ENCODE measurements at places on chromosomes 1 and 21.

GRCh38 chr1:110643879-110644472 lies 30.8 kb downstream of the KCNA3 start:
- peak; percentile 95 for ATAC-seq

GRCh38 chr1:90045853-90046563 lies 51.1 kb downstream of the ZNF326 start:
- no peak for ATAC-seq

- no peak for ATAC-seq
Observed at GRCh38 chr1:145901312-145902021, 8.4 kb downstream of the ITGA10 start.

- ATAC-seq, result no peak
Observed at GRCh38 chr1:68178821-68179490, 53.4 kb downstream of the WLS start.

GRCh38 chr1:234924450-234925355 lies 203.9 kb downstream of the TOMM20 start:
- no peak for ATAC-seq

- no peak for ATAC-seq
Observed at GRCh38 chr1:230054092-230054749, 12.8 kb upstream of the GALNT2 start.

DNA sequence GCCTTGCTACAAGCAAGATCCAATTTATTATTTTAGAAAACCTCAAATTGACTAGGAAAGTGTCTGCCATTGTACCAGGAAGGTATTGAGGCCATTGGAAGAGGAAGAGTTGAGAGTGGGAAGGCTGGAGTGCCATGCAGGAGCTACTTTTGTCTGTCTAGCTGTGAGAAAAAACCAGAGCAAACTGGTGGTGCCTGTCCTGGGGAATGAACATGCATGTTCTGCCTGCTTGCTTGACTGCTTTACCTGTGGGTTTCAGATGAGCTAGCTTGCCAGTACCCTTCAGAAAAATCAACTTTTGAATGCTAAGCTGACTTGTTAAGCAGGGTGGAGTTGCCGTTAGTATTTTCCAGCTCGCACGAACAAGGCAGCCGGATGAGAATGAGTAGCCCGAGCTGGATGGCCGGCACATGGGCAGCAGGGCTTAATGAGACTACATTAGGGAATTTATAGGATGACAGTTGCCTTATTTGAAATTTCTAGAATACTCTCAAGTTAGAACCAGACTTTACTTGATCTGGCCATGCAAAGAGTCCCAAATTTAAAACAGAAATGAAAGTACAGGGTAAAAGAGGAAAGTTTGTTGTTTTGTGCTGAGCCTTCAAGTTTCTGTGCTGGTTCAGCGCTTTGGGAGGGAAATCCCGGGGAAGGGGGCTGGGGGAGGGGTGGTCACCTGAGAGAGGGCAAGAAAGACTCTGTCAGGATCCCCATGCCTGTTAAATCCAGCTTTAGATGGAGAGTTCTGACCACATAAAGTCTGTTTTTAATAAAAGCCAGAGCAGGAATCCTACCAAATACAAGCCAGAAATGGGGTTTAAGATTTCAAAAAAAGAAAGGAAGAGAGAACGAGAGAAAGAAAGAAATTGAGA lies 29.6 kb upstream of the C1orf105 start:
- peak; percentile 93 for ATAC-seq

DNA sequence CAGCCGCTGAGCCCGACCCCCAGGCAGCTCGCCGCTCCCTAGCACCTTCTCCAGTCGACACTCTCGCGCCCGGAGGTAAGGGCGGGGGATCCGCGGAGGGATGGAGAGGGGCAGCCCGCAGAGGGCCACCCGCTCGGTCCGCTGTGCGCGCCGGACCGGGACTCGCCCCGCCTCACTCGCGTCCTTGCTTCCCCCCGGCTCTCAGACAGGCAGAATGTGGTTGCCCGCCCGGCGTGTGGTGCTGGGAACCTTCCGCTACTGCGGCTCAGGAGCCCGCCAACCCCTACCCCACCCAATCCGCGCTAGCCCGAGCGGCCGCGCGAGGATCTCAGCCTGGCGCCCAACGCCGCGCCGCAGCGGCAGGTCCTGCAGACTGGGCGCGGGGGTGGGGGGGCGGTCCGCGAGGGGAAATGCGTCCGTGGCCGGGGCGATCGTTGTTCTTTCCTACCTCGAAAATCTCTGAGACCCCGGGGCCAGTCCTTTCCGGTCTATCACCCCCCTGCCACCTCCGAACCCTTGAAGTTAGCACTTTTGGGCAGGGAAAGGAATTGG lies 404 bp downstream of the LRRC8C start:
- ATAC-seq, result peak; percentile 68

GRCh38 chr1:216904471-216904870 lies 181.2 kb upstream of the ESRRG start:
- ATAC-seq, result no peak

- ATAC-seq, result peak; percentile 73
Observed at GRCh38 chr1:37553927-37554808, at the start of gene SNIP1. Gene SNIP1, minus strand, starts transcription at chr1:37554293. Its CDS starts 64 bp downstream, at chr1:37554229.

DNA sequence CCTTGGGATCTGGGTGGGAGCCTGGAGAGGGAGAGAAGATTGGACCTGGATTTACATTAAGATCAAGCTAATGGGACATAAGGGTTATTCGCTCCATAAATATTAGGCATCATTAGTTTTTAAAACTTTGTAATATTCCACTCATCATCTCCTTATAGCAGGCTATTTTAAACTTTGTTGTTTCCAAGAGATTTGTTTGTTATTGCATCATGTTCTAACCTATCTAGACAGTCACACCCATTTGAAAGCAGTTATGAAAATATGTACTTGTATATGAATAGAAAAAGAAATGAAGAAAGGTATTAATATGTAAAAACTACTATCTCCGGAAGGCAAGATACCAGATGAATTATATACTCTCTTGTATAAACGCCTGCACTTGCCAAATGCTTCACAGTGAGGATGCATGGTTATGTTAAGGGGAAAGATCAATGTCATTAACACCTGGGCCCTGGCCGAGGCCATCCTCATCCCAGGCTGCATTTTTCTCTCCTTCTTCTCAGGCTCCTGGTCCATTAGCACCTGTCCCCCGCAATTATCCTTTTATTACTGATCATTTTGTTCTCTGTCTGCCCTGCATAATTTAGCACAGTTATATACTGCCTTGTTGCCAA lies 468.2 kb downstream of the MATN1 start:
- no peak for ATAC-seq

GRCh38 chr21:36156815-36157670 lies at the start of gene DOP1B:
Gene DOP1B, plus strand, starts transcription at chr21:36156824. Its CDS starts 7,910 bp downstream, at chr21:36164734.
- ATAC-seq, result peak; percentile 5

DNA sequence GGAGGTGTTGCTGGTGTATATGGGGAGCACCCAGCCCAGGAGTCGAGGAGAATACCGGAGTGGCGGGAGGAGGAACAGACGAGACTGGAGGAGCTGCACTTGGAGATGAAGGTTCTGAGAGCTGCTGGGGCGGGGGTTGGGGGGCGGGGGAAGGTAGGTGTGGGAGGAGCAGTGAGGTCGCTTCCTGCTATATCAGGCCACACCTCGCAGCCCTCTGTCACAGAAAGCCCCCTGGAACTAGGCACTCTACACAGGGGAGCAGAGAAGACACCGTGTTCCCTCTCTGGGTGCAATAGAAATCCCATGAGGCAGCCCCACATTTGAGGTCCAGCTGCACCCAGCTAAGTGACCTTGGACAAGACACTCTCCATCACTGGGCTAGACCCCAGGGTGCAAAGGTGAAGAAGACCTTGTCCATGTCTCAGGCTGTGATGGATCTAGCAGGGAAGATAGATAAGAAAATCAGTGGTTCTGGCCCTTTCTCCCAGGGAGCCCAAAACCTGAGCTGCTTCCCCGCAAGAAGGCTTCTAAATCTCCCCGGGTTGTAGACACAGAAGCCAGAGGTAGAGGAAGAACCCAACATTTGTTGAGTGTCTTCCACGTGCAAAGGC lies 155.8 kb upstream of the EDN2 start:
- ATAC-seq, result no peak

DNA sequence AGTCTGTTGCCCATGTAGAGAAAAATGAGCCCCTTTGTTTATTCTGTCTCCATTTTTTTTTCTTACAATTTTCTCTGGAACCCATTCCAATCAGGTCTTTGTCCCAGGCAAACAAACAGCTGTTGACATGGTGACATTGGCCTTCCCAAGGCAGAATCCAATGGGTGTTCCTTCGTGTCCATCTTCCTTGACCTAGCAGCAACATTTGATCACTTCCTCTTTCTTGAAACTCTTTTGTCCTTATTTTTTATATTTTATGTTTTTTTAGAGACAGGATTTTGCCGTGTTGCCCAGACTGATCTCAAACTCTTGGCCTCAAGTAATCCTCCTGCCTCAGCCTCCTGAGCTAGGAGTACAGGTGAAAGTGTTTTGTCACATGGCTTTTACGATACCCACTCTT lies 65.4 kb upstream of the CACNA1E start:
- no peak for ATAC-seq

Data from motor neuron (in vitro differentiated cells).